ENCODE measurements at places on chromosomes 3 and 15.

DNA sequence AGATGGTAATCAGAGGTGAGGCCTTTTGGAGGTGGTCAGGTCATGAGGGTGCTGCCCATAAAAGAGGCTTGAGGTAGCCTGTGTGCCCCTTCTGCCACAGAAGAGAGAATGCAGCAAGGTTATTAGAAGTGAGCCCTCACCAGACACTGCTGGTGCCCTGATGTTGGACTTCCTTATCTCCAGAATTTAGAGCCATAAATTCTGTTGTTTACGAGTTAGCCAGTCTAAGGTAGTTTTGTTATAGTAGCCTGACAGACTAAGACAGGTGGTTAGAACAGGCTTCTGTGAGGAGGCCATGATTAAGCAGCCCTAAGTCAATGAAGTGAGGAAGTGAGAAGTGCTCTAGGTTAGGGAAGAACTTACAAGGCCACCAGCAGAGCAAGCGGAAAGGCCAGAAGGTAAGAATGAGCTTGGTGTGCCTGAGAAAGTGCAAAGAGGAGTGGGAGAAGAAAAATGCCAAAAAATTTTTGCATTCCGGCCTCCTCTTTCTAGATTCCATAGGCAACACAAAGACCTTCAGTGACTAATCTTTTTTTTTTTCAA lies 44.2 kb upstream of the STT3B start:
- DNase-seq = no peak

DNA sequence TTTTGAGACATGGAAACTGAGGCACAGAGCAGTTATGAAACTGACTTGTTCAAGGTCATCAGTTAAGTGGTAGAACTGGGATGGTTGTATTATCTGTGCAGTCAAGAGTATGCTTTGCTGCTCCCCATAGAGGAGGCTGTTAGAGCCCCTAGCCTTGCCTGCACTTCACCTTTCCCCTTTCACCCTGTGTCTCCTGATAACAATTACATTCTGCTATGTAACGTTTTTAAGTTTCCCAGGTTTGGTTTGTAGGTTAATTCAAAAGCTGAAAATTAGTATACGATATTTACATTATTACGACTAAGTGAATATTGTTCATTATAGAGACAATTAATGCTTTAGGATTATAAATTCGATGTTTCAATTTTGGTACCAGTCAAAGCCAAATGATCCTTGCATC lies 89.9 kb downstream of the ECT2 start:
- DNase-seq = no peak

- no peak for DNase-seq
Measured at GRCh38 chr3:48696156-48696555, 10.4 kb upstream of the NCKIPSD start.

DNA sequence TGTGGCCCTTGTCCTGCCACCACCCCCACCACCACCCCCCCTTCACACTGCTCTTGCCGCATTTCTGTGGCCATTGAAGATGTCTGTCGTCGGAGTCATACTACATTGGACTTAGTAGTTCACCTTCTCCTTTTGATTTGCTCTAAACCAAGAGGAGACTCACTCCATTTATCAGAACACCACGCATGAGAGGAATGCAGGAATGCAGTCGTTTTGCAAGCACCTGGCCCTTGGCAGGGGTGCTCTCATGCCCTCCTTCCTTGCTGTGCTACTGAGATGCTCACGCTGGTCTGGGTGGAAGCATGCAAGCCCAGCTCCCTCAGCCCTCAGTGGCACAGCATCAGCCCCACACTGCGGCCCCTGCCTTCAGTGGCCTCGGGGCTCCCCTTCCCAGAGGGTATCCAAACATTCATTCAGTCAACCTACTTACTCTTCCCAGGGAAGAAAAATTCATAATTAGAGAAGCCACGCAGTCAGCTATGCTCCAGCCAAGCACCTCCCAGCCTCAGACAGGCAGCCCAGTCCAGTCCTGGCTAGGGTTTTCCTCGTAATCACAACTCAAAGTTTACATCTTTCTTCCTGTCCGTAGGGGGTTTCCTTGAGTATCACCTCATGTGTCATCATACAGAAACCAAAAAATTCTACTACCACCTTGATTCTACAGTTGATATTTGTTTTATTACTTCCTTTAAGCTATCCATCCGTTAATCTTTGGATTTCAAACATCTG lies 520.0 kb downstream of the GABRG3 start:
- no peak for DNase-seq

DNA sequence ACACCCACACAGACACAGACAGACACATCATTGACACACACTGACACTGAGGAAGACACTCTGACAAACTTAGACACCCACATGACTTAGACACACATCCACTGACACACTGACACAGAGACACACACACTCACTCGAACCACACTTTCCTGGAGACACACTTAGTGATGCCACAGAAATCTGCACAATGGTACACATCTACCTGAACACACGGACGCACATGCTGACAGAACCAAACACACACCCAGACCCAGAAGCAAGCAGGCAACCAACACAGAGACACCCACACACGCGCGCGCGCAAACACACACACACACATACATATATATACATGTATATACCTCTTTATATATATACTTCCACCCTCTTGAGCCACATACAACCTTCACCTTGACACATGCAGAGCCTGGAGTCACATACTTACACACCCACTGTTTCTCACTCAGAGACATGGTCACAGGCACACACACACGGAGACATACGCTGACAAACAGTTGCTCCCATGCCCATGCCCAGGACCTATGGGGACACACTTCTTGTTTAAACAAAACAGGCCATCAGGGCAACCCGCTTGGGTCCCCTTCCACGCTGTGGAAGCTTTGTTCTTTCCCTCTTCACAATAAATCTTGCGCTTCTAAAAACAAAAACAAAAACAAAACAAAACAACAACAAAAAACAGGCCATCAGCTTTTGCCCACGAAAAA lies 913 bp upstream of the SCN5A start:
- DNase-seq = peak; percentile 13

DNA sequence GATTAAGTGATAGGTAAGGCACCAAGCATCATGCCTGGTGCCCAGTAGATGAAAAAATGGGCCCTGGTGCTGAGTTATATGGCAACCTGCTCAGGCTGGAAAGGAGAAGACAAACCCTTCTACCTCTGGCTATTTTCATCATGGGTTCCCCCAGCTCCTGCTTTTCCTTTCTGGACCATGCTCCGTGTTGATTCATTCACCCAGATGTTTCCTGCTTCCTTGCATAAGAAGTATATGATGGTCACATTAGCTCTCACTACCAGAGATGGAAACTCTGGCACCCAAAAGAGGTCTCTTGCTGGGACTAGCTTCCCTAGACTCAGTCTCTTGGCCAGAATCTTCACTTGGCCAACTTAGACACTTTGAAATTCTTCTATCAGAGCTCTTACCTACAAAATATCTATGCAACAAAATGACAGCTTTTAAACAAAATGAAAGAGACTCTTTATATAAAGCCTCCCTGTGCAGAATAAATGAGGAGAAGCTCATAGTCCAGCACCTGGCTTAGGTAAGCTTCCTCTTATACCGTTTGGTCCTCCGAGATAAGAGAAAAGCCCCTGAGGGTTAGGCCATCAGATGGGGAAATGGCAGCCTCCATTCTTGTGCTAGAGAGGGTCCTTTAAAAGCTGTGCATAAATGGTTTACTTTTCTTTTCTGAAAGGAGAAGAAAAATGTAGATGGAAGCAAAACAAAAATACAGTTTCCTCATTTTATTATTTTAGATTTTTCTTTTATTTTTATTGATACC lies 46.8 kb upstream of the MCF2L2 start:
- DNase-seq = no peak
